ENCODE measurements at places on chromosomes 11 and 22.

DNA sequence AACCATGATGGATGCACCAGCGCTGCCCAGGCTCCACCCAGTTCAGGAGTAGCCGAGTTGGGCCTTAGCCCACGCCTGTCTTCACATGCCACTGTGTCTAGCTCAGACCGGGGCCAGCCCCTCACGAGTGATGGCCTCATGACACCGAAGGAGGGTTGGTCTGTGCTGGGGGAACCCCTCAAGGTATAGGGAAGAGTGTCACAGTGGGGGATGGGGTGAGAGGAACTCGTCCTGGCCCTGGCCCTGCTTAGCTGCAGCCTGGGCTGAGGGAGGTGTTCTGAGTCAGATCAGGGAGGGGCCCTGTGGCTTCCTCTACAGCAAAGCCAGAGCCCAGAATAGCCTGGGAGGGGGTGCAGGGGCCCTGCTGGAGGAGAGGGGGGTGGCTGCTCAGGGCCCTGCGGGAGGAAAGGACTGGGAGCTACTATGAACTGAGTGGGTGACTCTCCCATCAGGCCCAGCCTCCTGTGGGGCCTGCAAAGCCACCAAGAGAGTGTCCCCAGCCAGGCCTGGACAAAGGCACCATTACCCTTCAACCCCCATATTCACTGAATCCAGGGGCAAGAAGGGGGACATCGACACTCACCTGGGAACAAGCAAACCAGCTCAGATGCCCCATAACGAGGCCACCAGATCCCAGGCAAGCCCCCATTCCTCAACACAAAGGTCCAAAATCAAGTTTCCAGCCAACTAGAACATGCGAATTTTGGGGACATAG is 41.2 kb downstream of the IGLL5 start:
- peak; percentile 9 for DNase-seq

DNA sequence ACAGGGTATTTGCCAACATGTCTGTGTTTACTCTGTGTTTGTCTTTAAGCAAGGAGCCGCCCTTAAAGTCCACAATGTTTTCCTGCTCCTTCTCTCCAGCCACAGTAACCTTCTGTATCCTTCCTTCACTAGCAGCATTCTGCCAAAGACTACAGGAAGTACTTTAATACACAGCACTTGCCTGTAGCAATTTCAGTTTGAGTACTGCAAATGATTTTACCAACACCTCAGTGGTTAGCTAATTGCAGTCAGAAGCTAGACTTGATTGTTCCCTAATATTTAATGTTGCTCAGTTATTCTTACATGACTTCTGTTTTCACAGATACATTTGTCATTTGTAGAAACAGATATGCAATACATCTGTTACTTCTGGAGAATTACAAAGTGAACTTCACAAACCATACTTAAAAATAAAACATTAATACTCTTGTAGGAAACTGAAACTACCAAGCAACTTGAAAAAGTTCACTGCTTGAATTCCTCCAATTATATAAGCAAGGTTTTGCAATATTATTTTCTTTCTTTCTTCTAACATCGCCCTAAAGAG is 69.1 kb downstream of the FCHSD2 start:
- peak; percentile 38 for DNase-seq

- DNase-seq: no peak
These were observed 26.6 kb downstream of the TMEM123 start for GRCh38 chr11:102426000-102426399.

- no peak for DNase-seq
These were observed 201.0 kb upstream of the NAV2 start for GRCh38 chr11:19511413-19512183.

GRCh38 chr11:22520521-22520920 is 105.1 kb downstream of the FANCF start:
- no peak for DNase-seq

DNA sequence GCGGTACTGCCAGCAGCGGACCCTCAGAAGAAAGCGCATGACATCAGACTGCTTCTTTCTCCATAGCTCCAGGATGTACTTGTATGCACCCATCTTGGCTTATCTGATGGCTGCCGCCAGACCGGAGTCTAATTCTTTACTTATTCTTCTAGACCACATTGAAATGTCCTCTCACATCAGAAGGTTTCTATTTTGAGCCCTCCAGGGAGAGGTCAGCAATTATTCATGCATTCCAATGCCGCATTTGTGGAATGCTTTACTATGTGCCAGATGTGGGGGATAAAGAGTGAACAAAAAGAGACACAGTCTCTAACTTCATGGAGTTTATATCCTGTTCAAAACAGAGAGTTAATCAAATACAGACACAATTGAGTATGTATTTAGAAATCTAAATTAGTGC is 230.1 kb downstream of the MIAT start:
- DNase-seq: no peak

DNA sequence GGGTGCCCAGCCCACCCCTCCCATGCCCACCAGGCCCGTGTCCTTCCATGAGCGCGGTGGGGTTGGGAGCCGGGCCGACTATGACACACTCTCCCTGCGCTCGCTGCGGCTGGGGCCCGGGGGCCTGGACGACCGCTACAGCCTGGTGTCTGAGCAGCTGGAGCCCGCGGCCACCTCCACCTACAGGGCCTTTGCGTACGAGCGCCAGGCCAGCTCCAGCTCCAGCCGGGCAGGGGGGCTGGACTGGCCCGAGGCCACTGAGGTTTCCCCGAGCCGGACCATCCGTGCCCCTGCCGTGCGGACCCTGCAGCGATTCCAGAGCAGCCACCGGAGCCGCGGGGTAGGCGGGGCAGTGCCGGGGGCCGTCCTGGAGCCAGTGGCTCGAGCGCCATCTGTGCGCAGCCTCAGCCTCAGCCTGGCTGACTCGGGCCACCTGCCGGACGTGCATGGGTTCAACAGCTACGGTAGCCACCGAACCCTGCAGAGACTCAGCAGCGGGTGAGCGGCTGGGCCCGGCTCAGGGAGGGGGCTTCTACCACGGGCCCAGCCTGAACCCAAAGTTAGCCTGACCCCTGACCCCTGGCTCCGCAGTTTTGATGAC is 3.0 kb downstream of the PKP3 start:
- DNase-seq: no peak

DNA sequence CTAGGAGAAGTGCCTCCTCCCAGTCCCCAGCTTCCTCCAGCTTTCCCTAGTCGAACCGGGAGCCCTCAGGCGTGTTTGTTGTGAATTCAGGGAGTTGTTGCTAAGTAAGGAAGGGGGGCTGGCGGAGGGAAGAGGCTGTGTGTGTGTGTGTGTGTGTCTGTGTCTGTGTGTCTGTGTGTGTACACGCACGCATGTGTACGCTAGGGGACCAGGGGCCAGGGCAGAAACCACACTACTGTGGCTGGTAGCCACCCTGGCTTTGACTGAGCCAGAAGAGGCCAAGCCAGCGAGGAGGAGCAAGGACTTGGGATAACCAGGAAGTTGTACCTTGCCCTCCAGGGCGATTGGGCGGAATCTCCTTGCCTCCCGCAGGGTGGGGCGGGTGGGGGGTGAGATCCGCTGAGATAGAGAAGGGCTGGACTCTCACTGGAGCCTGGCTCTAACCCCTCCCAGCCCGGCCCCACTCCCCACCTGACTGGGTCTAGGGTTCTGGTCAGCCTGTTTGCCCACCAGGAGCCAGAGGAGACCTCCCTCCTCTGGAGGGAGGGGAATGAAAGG is 7.5 kb downstream of the BCL9L start:
- peak; percentile 85 for DNase-seq

DNA sequence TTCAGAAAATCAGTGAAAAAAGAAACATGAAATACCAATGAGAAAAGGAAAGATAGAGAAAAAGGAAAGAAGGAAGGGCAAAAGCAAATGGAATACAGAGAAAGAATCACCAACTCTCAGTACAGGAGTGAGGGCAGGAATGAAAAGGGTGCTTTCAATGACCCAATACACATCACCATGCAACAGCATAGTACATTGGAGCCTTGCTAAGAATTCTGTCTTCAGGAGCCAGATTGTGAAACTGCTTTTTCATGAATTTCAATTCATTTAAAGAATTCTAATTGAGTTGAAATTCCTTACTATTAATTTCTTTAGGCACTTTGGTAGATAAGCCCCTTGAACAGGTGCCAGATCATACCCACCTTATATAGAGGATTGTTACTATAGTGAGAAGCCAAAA is 34.9 kb downstream of the BLID start:
- no peak for DNase-seq

DNA sequence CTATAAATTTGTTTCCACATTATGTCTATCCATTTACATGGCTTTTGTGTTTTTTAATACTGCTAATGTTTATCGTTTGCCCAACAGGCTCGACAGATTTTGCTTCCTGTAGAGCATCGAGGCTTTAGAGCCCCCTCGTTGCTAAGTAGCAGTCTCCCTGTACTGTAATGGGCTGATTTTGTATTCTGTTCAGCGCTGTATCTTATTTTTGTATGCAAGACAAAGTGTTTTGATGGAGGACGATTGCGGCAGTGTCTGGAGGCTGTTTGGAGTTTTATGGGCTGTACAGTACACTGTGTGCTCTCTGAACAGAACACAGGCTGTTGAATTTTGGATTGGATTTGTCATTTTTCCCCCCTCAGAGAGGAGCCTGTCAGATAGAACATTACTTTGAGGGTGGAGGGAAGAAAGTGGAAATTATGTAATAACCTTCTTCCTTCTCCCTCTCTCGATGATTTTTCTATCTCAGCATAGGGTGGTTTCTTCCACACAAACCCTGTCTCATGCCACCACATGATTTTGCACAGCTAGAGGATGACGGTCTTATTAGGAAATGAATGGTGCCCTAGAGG is 104.4 kb downstream of the ZBTB16 start:
- DNase-seq: peak; percentile 34

DNA sequence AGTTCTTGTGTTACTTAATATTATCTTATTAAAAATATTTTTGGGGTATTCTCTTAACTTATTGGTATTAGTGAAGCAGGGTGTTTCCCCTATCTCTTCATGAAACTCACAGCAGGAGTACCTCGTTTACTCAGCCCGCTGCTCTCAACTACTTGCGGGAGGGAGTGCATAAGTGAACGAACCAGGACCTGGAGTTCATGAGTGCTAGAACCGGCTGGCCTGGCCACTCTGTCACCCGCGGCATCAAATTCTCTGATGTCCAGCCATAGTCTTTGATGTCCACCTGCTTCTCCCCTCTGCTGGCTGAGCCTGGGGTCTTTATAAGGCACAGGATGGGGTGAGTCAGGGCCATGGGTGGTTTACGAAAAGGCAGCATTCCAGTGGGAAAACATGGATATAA is 216.7 kb upstream of the ANO5 start:
- no peak for DNase-seq

GRCh38 chr11:57464539-57465181 is 4.3 kb downstream of the RTN4RL2 start:
- DNase-seq: peak; percentile 55

- no peak for DNase-seq
These were observed 304.6 kb downstream of the OPCML start for GRCh38 chr11:133227632-133228111.

DNA sequence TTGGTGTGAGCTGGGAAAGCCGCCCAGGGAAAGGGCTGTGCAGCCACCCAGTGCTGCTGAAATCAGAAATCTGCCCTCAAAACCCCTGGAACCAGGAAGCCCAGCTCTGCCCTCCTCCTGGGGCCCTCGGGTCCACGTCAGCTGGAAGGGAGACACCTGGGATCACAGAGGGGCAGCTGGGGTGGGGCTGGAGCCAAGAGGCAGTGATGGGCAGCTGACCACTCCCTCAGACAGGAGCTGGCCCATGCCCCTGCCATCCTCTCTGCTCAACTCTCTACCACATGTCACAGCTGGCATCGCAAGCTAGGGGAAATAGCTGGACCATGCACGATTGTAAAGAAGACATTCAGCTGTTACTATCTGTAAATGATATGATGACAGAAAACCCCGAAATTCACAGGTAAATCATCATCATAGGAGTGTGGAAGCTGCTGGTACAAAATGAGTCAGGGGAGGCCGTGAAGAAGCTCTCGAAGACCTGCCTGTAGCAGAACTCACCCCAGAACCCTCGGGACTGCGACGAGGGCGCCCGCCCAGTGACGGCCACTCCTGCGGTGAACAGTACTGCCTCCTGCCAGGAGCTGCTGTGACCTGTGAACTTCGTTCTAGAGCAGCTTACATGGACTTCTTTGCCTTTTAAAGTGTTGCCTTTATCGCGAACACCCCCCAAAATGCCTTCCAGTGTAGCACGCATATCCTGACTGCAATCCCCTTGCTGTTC is 55.9 kb downstream of the CERK start:
- DNase-seq: no peak

GRCh38 chr11:82191695-82192094 is 542.0 kb downstream of the FAM181B start:
- no peak for DNase-seq

- peak; percentile 76 for DNase-seq
These were observed 706.8 kb downstream of the KCNA4 start for GRCh38 chr11:29309992-29310391.

DNA sequence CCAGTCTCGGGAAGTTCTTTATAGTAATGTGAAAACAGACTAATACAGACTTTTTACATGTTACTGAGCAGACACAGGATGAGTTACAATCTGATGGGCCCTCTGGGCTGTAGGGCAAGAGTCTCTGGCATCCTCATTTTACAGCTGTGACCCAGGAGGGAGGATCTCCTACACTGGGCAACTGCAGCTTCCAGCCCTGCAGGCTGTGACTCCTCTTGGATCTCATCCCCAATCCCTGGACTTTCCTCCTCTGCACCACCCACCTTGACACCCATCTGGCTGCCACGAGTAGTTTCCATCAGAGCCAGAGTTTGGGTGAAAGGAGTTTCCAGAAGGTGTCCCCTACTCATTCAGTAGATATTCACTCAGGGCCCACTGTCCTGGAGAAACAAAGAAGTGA is 48.9 kb upstream of the MYEOV start:
- no peak for DNase-seq

DNA sequence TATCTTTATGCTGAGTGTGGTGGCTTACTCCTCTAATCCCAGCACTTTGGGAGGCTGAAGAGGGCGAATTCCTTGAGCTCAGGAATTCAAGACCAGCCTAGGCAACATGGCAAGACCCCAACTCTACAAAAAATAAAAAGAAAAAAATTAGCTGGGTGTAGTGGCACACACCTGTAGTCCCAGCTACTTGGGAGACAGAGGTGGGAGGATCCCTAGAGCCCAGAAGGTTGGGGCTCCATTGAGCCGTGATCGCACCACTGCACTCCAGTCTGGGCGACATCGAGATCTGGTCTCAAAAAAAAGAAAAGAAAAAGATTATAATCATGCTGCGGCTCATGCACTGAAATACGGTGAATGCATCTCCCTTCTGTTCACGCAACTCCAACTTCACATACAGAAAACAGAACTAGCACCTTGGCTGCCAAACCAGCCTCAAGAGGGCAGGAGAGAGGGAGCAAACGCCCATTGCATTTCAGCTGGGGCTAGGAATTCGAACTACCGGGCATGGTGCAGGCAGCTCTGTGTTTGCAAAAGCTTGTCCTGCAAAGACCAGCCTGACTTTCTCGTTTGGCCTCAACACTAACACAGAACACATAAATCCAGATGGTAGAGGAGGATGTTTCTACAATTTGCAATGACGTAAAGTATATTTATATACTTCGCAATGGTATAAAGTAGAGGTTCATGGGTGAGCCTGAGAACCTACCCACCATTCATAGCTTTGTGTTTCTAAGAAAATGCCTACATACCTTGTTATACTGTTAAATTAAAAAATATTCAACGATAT is 6.3 kb upstream of the SYNGR1 start:
- peak; percentile 68 for DNase-seq
